ENCODE measurements at places on chromosomes 6 and 20.

GRCh38 chr6:154876486-154877280, 118.4 kb upstream of the TIAM2 start:
- DNase-seq, result no peak

- no peak for DNase-seq
These were observed 43.9 kb downstream of the BANF2 start for GRCh38 chr20:17743677-17744076.

- DNase-seq, result no peak
These were observed 87.1 kb upstream of the SCGN start for GRCh38 chr6:25564943-25565342.

- DNase-seq, result no peak
These were observed 387.8 kb upstream of the RUNX2 start for GRCh38 chr6:44940367-44940766.

- no peak for DNase-seq
These were observed 470.7 kb downstream of the HTR1B start for GRCh38 chr6:76992553-76992952.

DNA sequence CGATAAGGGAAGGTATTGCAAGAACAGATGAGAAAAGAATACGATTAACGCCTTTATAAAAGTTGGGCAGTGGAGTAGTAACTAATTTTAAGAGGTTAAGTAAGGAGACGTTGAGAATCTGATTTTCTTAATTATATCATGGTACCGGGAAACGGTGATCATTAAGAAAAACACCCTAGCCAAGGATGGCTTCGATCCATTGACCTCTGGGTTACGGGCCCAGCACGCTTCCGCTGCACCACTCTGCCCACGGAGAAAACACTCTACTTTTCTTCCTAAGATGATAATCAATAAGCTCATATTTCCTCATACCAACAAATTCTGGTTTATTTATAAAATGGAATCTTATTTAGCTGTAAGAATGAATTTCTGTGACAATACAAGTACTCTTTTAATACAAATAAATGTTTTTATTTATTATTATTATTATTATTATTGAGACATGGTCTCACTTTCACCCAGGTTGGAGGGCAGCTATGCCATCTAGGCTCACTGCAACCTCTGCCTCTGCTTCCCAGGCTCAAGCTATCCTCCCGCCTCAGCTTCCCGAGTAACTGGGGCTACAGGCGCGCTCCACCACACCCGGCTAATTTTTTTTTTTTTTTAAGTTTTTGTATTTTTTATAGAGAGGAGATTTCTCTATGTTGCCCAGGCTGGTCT, 8.3 kb downstream of the POM121L2 start:
- no peak for DNase-seq

DNA sequence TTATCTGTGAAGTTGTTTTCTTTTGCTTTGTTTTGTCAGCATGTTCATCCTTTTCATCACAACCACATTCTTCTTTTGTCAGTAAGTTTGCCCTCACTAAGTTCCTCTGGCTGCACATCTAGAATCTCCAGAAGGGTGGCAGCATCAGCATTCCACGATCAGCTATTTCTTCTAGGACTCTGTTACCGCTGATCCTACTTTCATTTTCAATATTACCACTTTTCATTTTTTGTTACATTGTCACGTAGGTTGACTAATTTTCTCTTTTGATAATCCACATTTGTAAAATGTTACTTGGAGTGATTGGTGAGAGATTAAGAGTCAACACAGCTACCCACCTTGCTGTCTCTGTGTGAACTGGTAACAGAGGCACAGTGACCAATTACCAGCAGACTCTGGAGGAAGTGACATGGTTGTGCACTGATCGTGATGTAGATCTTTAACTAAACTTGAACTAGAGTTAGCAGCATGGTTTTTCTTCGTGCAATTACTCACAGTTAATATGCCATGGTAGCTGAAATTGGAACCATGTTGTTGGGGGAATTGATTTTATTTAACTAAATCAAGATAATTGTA, 307.9 kb upstream of the SLC35B3 start:
- no peak for DNase-seq

Data from activated CD4-positive, alpha-beta T cell treated with anti-CD3 and anti-CD28 coated beads, Interleukin-2, amount 10 ng/mL, durations not matched to agents 7 days and 5 days (primary cell).